ENCODE measurements at places on chromosomes 4 and X. TPM values are rescaled to one million over a fixed set of nuclear protein-coding genes. Genes with fewer than 3 reads are reported as not detected.

GRCh38 chrX:22147214-22147613 is 115.1 kb downstream of the PHEX start:
- DNase-seq, result no peak

DNA sequence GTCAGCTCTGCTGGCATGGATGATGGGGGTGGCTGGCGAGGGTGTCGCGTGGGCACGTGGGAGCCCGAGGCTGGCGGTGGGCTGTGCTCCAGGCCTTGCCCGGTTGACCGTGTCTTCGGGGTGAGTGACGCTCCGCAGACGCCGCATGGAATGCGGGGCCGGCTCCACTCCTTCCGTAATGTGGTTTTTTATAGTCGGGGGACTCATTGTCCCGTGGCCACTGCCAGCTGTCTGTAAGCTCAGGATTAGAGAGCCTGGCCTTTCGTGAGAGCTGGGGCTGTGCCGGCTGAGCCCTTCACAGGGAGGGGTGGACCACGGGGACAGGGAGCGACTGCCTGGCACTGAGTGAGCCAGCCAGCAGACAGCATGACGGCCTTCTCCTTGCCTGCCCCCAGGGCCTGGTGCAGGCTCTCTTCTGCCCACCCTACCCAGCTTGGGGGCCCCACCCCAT is 20.4 kb downstream of the DOK7 start:
- DNase-seq, result no peak

DNA sequence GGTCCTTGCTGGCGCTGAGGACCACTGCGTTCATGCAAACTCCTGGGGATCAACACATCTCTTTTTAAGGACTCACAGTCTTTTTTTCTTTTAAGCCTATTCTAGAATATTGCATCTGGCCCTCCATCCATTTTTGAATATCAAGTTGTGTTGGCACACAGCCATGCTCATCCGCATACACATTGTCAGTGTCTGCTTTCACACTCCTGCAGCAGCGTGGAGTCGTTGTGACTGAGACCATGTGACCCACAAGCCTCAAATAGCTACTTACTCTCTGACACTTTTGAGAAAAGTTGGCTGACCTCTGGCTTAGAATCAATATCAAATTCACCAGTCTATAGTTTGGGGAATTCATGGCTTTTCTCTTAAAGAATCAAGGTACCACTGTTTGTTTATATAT is 191.8 kb upstream of the S100G start:
- DNase-seq, result no peak

DNA sequence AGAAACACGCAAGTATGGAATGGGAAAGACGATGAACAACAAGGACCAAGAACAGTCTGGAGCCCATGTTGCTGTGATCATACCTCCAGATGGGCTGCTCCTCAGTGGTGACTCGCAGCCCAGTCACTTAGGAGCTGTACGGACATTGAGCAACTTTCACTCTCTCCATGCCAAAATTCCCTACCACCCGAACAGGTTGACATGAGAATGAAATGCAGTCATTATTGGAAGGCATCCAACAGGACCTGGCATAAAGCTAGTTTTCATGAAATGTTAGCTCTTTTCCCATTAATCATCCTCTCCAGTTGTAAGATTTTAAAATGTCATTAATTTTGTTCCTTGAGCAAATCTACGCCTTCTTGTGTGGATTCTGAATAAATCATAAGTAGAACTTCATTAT is 82.7 kb upstream of the GPM6B start:
- no peak for DNase-seq

- no peak for DNase-seq
These were observed 39.4 kb downstream of the PPP3CA start for GRCh38 chr4:101307899-101308298.

- no peak for DNase-seq
These were observed 825 bp upstream of the RASGEF1B start for GRCh38 chr4:81472281-81473182.

- peak; percentile 88 for DNase-seq
These were observed 578 bp downstream of the DCUN1D4 start for GRCh38 chr4:51843309-51844152.

DNA sequence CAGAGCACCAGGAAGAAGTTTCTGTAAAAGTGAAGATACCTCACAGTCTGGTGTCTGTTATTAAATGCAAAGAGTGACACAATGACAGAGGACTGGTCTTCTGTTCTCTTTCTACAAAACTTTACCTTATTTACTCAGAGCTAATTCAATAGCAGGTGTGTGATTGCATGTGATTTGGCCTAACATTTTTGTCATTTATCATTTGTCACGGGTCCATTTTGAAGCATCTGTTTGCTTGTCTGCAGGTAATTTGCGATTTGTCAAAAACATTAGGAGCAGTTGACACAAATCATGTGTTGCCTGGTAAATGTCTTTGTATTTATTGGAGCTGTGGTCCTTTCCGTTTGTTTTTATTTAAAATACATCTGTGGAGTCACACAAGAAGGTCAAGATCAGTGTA is 1232.4 kb downstream of the STIM2 start:
- no peak for DNase-seq

DNA sequence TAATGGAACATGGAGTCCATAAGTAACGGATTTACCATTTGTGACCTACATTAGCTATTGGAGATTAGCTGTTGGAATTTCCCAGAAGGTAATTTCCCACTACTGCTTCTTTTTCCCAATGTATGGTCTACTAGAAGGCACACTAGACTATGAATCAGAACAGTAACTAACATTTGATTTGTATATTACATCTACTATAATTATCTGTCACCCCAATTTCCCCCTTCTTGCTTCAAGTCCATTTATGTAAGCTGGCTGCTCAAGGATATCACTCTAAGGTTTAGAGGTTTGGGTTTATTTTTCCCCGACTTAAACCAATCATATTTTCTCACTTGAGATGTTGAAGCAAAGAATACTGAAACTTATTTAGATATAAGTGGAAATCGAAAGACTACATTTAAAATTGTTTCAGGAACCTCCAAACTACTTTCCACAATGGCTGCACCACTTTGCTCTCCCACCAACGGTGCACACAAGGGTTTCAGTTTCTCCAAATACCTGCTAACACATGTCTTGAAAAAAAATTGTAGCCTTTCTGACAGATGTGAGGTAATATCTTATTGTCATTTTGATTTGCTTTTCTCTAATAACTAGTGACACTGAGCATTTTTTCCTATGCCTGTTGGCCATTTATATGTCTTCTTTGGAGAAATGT is 33.3 kb upstream of the H2AZ1 start:
- DNase-seq, result no peak

GRCh38 chr4:2006956-2007653 is 1.7 kb downstream of the NELFA start:
- DNase-seq, result no peak

GRCh38 chrX:118383120-118383519 is 37.2 kb downstream of the WDR44 start:
- no peak for DNase-seq

DNA sequence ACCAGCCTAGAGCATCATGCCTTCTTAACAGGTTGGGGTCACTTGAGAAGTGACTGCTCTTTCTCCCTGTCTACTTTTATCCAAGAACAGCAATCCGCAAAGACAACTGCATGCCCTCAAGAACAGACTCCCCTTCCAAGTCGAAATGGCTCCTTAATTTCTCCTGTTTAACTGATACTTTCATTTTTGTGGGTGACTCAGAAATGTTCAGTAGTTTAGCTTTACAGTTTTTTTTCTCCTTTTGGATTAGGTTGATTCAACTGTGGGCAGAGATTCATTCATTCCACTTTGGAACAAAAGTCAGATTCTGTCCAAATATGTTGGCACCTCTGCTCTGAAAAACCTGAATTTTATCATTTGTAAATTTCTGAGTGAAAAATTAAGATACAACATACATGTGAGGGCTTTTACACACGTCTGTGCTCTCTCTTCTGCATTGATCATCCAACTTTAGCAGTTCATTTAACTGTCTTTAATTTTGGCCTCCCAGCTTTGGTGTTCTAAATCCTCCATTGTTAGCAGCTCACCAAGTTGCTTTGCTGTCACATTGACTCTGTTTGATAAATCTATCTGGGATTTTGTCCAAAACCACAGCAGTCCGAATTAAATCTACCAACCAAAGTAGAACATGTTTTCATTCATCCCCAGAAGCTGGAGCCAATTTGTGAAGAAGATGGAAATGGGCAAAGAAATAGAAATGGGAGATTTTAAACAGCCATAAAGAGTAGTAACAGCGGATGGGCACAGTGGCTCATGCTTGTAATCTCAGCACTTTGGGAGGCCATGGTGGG is 50.0 kb downstream of the HOPX start:
- DNase-seq, result no peak

GRCh38 chrX:108131471-108131870 is 39.9 kb downstream of the ATG4A start:
- DNase-seq, result no peak

GRCh38 chr4:173490817-173491528 is 39.1 kb downstream of the HAND2 start:
- DNase-seq, result no peak

- DNase-seq, result no peak
These were observed 54.1 kb downstream of the BMP3 start for GRCh38 chr4:81084634-81085033.

DNA sequence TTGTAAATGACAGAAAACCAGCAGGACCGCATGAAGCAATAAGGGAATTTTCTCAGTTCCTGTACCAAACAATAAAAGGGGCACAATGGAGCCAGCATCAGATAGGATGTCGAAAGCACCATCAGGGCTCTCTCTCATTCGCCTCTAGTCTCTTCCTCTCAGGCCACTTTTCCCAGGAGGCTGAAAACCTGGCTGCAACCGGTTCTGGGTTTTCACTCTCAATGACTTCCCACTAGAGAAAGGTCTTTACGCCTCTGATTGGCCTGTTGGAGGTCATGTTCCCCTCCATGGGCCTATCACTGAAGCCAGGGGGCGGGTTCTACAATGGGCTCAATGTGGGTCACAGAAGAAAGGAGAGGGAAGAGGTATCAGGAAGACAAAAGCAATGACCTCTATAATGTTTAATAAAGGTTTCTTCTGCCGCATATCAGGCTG is 29.3 kb downstream of the ZNF827 start:
- DNase-seq, result no peak

Gene SNX25
- total RNA-seq, result 10.1 TPM

Gene IL21
- not detected for total RNA-seq

Gene MTCP1
- total RNA-seq, result 17.0 TPM

Gene TEX11
- total RNA-seq, result not detected

Gene NKX6-1
- total RNA-seq, result not detected

Gene MAOB
- total RNA-seq, result 70.0 TPM

Gene ACOX3
- total RNA-seq, result 20.7 TPM

Gene SPANXN3
- not detected for total RNA-seq

Gene CFAP99
- 0.29 TPM for total RNA-seq

Gene PHKA1
- total RNA-seq, result 2.5 TPM

All from right lobe of liver (tissue), 6 donors.